Stomach (tissue), 19 donors: ENCODE measurements at places on chromosomes 6 and 20. TPM values are rescaled to one million over a fixed set of nuclear protein-coding genes. Genes with fewer than 3 reads are reported as not detected.

SLC22A23 gene
- 18.1 TPM for total RNA-seq

GRCh38 chr6:70045413-70045812, 179.1 kb downstream of the COL19A1 start:
- no peak for DNase-seq

GRCh38 chr6:139257821-139258398, 33.9 kb downstream of the TXLNB start:
- no peak for DNase-seq

DNA sequence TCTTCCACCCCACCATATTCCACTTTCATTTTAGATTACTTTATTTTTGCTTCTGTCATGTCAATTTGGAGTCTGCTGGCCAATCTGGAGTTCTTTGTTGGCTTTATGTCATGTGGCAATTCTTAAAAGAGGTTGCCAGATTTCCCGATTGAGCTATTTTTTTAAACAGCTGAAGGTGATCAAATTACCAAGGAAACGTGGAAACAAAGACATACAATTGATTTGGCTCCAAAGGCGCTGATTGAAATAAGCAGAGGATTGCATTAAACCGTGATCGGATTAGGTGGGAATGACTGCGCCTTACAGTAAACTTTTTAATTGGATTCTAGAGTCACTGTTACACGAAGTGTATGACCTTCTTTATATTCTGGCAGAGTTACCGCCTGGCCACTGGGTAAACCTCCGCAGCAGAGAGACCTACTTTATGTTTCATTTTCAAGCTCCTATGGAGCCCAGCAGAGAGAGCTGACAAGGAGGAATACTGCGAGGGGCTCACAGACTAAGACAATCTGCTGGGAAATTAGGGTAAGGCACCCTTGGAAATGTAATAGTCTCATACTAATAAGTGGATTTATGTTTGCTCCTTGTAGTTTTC, 37.9 kb downstream of the SIM1 start:
- no peak for DNase-seq

SPATA2 gene
- total RNA-seq, result 7.6 TPM

SLC22A1 gene
- total RNA-seq, result 2.3 TPM

ECT2L gene
- total RNA-seq, result not detected
